ENCODE measurements at places on chromosomes 6 and 20.

DNA sequence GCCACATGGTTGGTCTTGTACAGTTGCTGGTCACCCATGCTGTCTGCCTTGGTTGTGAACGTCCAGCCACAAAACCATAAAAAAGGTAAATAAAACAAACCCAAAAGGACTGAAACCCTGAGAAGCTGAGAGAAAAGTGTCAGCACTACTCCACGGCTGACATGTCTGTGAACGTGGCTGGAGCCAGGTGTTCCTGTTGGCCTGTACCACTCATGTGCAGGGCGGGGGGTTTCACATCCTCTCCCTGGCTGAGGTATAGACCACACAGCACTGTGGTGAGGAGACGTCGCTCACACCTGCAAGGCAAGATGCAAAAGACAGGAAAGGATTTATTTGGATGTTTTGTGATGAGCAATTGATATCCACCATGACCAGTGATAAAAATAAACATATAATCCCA is 51.9 kb upstream of the MRPS10 start:
- DNase-seq: no peak

GRCh38 chr6:97066056-97066455 is 141.5 kb downstream of the KLHL32 start:
- no peak for DNase-seq

DNA sequence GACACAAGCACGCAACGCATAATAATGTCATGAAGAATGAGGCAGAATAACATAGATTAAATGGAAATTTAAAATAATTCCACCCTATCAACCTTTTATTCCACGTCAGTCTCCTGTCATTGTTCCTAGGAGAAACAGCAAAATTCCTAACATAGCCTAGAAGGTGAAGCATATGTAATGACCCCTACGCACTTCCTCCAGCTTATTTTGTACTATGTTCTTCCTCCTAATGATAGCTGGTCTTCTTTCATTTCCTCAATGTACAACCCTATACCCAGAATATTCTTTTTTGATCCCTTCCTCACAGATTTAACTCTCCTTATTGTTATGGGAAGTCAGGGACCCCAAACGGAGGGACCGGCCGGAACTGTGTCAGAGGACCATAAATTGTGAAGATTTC is 122.0 kb upstream of the CARMIL1 start:
- no peak for DNase-seq

GRCh38 chr20:50303573-50304500 is 113.2 kb downstream of the CEBPB start:
- DNase-seq: no peak

- no peak for DNase-seq
Measured at GRCh38 chr6:74735304-74735703, 470.5 kb downstream of the COL12A1 start.

GRCh38 chr20:49541733-49542513 is 26.0 kb downstream of the PTGIS start:
- DNase-seq: peak; percentile 36

- no peak for DNase-seq
Measured at GRCh38 chr20:20808016-20808415, 95.6 kb upstream of the RALGAPA2 start.

- DNase-seq: no peak
Measured at GRCh38 chr6:150925976-150926375, 60.5 kb downstream of the MTHFD1L start.

DNA sequence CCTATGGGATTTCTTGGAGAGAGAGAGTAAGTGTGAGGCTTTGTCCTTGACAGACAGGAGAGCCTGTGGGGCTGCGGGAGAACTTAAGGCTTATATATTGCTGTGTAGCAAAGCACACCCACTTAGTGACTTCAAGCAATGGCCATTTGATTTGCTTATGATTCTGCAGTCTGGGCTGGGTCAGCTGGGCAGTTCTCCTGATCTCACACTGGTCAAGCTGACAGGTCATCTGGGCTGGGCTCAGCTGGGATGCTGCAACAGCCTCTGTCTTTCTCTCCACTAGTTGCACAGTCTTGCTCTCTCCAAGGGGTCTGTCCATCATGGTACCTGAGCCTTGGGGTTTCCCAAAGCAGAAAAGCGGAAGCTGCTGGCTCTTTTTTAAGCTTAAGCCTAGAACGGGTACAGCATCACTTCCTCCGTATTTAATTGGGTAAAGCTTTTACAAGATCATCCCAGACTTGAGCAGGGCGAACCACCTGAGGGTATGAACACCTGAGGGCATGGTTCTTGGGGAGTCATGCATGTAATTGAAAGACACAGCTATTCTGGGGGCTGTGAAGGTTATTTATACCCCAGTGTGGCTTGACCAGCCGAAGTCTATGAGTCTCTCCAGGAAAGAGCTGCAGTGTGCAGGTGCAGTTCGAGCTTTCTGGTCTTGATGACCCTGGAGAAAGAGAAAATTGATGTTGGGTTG is 13.3 kb upstream of the GGTLC1 start:
- DNase-seq: no peak

- DNase-seq: peak; percentile 54
Measured at GRCh38 chr6:99868074-99868702, 125.8 kb downstream of the MCHR2 start.

GRCh38 chr6:125793280-125793679 is 2.5 kb downstream of the NCOA7 start:
- no peak for DNase-seq

GRCh38 chr6:20061952-20062351 is 150.3 kb downstream of the MBOAT1 start:
- no peak for DNase-seq

- no peak for DNase-seq
Measured at GRCh38 chr20:33566781-33567603, 77.1 kb downstream of the CBFA2T2 start.

DNA sequence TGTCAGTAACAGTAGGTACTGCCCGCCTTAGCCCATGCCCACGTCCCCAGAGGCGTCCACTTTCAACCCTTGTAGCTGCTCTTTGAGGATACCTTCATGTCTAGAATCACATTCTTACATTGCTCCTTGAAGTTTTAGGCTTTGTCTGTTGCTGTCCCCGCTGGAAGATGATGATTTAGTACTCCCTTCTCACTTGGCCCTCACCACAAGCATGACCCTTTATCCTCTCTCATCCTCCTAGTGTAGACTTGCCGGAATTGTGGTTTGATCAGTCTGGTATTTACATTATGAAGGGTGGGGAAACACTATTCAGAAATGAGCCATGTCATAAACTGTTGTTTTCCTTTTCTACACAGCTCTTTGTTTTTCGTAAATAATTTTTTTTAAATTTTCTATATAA is 87.4 kb downstream of the ARID1B start:
- no peak for DNase-seq

DNA sequence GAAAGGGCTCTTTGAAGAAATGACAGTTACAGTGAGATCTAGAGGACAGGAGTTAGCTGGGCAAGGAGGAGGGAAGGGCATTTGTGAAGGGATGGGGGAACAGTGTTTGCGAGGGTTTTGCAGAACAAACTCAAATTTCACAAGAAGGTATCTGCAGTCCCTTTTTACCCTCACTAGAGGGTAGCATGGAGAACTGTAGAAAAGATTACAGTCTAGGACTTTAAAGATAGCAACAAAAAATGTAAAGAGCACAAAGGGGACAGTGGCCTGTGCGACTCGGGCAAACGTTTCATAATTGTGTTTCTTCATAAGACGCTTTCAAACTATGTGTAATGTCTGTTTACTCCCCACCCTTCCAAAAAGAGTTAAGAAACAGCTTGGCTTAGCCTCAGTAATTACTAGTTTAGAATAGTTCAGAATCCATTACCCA is 21.2 kb upstream of the ASXL1 start:
- DNase-seq: no peak

GRCh38 chr6:158278004-158278403 is 34.3 kb upstream of the TULP4 start:
- no peak for DNase-seq

GRCh38 chr6:157909282-157909664 is 72.4 kb upstream of the SYNJ2 start:
- no peak for DNase-seq

GRCh38 chr6:159008656-159009288 is 8.8 kb upstream of the RSPH3 start:
- DNase-seq: no peak

- no peak for DNase-seq
Measured at GRCh38 chr6:69022993-69023392, 387.9 kb downstream of the ADGRB3 start.

GRCh38 chr20:38680500-38681306 is 43.6 kb upstream of the SLC32A1 start:
- no peak for DNase-seq

- DNase-seq: no peak
Measured at GRCh38 chr6:40011844-40012243, 77.6 kb upstream of the MOCS1 start.

All from stimulated activated CD4-positive, alpha-beta T cell treated with anti-CD3 and anti-CD28 coated beads, Interleukin-15, amount 100 ng/mL, for 1 hour (primary cell).